GM18507 (cell line): ENCODE measurements at places on chromosomes 1 and 21.

- no peak for DNase-seq
These were observed 203.2 kb downstream of the RHOU start for GRCh38 chr1:228938537-228938901.

DNA sequence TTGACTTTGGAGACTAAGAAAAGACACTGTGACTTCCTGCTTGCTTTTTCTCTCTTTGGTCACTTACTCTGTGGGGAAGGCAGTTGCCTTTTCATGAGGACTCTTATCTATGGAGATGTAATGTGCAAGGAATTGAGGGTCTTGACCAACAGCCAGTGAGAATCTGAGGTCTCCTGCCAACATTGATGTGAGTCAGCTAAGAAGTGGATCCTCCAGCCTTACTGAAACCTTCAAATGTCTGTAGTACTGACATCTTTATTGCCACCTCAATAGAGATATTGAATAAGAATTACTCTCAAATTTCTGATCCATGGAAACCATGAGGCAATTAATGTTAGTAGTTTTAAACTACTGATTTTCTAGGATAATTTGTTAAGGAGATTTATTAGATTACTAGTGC lies 598.4 kb downstream of the ADGRL2 start:
- no peak for DNase-seq

DNA sequence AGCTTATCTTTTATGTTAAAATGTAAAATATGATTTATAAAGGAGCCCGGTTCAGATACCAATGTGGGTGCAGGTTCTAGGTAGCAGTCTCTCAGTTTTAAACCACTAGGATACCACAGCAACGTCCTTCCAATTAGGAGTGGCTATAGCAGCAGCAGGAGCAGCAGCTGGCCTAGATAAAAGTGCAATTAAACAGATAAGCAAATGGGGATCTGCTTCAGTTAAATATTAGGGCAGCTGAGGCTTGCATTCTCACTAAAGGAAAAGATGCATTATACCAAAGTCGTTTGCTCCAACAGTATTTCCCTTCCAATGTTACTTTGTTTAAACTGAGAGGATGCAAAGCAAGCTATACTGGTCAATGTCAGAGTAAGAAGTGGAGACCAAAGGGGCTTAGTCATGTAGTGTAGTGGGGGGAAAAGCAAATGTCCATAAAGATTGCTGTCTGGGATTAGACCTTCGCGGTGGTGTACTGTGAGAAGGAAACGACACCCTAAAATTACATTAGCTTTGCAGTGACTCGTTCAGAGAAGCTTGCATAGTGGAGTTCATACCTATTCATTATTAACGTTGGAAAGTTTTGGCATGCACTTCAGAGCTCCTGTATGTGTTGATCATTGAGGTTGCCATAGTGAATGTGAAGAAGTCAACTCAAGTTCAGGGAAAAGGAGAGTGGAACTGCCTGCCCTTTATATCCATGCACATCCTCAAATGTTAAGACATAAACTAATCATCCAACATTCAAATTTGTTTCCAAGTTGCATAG lies 272.2 kb downstream of the VAV3 start:
- DNase-seq = no peak

DNA sequence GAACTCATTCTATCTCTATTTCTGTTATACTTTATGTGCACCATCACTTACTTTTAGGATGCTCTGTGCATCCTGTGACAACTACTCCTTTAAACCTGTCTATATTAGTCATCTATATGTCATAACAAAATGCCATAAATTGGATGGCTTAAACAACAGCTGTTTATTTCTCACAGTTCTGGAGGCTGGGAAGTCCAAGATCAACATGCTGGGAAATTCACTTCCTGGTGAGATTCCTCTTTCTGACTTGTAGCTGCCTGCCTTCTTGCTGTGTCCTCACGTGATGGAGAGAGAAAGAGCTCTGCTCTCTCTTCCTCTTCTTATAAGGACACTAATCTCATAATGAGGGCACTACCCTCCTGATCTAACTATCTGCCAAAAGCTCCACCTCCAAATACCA lies 62.3 kb upstream of the RCOR3 start:
- no peak for DNase-seq

DNA sequence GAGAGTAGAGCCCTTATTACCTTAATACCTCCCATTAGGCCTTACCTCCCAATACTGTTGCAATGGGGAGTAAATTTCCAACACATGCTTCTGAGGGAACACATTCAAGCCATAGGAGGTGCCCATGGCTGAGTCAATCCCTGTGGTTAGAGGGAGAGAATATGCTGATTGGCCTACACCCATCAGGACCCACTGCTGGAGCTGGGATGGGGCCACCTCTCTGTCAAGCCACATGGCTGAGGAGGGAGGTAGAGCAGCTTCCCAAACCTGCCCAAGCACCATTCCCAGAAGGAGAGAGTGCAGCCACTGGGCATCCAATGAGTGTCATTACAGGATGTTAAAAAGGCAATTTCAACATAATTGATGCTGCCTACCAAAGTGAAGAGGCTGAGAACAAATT lies 228.1 kb downstream of the C1orf94 start:
- DNase-seq = no peak

GRCh38 chr1:94737124-94737998 lies 82.8 kb upstream of the SLC44A3 start:
- no peak for DNase-seq

DNA sequence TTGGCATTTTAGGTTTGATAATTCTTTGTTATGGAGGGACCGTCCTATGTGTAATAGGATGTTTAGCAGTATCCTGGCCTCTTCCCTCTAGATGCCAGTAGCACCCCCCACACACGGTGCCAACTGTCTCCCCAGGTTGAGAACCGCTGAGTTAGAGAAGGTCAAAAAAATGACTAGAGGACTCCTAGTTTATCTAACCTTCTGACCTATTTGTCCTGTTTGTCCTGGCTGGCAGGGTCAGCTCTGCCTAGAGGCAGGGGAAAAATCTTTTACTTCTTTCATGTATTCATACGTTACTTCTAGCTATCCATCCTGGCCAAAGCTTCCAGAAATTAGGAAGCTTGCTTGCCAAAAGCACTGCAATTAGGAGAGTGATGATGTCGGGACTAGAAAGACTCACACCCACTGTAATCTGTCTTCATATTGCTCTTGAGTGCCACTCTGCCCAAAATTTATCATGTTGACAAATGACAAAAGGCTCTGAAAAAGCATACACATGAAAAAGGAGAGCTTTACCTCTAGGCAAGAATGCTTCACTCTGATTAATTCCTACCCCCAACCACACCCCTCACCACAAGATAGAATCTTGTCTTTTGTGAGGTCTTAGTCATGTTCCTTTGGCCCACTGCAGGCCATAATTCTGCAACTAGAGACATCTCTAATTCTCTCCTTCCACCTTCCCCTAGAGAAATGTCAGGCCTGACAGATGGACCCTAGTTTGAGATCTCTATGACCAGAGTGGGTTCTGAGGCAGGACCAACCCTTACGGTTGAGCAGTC lies 14.4 kb upstream of the AKR1A1 start:
- no peak for DNase-seq

DNA sequence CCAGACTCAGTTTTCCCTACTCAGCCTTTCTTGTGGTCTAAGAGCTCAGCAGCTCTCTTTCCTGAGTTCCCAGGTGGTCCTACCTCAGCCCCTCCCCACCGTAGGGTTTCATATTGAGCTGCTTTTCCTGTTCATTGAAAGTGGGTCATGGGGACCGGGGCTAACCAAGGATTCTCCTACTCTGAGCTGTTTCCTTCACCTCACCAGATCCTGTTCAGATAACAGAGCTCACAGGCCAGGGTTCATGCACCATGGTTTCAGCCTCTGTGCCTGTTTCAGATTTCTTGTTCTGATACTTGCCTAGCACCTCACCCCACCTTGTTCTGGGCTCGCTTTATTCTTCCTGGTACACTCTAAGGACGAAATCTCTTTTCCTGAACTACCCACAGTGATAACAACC lies 8.5 kb downstream of the UBQLN4 start:
- no peak for DNase-seq

GRCh38 chr1:32353431-32353830 lies 8.9 kb downstream of the FAM229A start:
- no peak for DNase-seq

DNA sequence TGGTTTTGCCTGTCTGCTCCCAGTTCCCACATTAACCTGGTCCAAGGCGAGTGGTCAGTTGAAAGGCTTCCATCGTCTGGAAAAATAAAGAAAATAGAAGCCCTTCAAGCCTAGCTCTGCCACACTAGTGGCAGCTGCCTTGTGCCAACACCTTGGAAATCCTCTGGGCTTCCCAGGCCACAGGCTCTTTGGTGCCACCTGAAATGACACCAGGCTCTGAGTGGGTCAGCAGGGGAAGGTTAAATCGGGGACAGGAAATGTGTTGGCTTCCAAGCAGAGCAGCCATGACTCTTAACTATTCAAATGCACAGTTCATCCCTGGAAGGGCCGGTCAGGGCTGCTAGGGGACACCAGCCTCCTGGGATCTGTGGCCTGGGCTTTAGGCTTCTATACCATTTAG lies 558.7 kb downstream of the MATN1 start:
- no peak for DNase-seq
